CD8-positive, alpha-beta memory T cell (primary cell): ENCODE measurements at places on chromosomes 7 and 10.
A peak's percentile ranks its signal among the peaks of the same experiment; 100 is the strongest.

GRCh38 chr7:1240517-1241257 lies 8.0 kb downstream of the UNCX start:
- DNase-seq = no peak

DNA sequence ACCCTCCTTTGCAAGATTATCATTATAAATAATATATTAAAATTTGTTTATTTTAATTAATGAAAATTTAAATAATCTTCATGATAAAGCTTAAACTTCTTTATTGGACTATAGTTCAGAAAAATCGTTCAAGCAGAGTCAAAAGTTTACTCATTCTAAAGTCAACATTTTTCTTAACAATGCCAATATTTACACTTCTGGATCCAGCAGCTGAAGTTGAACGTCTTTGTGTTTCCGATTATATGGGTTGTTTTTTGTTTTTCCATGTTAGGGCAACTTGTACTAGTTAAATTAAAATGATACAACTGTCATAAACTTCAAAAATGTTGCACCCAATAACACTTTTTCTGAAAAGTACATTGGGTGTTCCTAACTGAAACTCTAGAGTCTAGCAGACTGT lies 43.8 kb downstream of the GRB10 start:
- no peak for DNase-seq

- DNase-seq = no peak
These were observed 1086.0 kb downstream of the SORCS3 start for GRCh38 chr10:105727131-105727530.

DNA sequence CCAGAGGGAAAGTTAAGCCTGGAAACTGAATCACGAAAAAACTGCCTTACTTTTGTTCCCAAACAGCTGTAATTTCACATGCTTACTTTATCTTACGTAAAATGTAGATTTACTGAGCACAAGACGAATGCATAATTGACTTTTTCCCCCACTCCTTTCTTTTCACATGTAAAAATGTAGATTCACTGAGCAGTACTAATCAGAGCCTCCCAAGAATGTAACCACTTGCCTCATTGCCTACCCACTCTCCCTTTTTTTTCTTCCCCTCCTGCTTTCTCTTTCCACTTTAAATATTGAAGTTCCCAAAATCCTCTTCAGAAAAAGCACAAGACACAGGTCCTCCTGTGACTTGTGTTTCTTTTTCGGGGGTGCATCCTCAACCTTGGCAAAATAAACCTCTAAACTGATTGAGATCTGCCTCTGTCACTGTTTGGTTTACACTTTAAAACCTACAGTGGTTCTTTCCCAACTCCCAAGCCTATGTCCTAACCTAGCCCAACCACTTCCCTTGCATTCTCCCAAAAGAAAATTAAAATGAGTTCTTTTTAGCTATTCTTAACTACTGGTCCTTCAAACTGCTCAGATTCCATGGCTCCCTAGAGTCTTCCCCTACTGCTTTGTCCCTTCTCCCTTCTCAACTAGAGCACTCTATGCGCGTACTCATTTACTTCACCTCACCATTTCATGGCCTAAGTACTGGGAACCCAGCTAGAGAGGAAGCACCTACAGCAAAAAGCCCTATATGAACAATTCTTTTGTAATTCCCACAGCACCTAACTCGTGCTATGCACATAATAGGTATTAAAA lies 236.6 kb upstream of the MKLN1 start:
- no peak for DNase-seq

DNA sequence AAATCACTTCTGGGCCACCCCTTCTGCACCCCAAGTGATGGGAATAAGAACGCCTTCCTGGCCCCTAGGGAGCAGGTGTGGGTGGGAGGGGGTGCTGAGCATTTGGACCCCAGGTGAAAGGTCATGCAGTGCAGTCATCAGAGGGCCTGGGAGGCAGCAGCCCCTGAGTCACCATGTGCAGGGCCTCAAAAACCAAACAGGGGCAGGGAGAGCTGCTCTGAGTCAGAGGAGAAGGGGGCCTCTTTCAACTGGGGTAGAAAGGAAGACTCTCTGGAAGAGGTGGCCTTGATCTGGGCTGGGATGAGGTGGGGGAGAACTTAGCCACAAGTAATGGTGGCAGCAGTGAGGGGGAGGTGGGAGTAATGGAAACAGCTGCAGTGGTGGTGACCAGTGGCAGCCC lies 164.3 kb downstream of the BUB3 start:
- no peak for DNase-seq

DNA sequence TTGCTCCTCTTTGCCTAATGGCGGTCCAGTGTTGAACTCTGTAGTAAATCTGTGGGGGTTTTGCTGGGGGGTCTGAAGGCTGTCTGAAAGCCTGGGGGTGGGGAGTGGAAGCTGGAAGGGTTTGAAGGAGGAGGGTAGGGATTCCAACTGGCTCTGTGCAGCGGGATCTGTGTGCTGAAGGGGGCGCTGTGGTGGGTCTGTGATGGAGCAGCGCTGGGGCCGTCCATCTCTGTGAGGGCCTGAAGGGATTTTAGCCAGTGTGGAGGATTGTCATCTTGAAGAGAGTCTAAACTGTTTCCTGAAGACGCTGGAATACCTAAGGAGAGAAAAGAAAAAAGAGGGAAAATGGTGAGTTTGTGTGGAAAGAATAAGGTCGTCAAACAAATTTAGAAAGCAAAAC lies 129.2 kb downstream of the STRA8 start:
- no peak for DNase-seq

- DNase-seq = no peak
These were observed 97.7 kb downstream of the HIBADH start for GRCh38 chr7:27564881-27565482.

DNA sequence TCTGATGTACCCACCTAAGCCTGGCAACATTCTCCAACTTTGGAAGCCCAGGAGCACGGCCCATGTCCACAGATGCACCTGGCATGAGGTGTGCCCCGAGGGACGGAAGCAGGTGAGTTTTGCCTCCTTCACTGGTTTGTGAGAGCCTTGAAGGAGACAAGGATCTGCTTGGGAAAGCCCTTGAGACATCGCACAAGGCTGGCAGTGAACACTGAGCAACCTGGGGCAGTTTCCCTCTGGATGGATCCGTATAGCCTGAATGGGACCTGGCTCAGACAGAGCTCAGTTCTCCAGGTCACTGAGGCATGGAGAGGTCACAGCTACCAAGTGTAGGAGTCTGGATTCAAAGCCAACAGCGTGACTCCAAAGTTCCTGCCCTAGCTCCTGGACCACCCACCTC lies 8.8 kb upstream of the NUPR2 start:
- no peak for DNase-seq

DNA sequence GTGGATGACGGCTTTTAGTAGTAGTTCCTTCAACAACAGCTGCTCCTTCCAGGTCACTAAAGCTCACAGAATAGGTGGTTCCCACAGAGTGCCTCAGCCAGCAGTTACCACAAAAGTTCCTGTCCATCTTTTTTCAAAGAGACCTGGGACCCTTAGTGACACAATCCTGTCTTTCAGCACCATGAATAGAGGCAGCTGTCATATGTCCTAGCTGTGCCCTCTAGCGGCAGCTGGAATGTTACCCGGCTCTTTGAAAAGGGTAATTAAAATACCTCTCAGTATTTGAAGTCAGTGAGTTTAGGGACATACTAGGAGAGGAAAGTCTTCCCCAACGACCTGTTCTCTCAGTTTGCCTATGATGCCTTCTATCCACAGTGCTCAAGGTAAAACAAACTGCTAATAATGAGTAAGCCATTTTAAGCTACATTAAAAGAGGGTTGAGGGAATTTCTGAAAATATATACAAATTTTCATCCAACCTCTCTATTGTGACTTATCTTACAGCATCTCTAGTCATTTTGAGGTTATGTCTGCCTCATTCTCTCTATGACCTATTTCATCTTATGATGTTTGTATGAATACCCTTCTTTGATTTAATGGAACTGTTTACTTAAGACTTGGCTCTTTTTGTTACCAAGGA lies 290.8 kb downstream of the NXPH1 start:
- DNase-seq = no peak

DNA sequence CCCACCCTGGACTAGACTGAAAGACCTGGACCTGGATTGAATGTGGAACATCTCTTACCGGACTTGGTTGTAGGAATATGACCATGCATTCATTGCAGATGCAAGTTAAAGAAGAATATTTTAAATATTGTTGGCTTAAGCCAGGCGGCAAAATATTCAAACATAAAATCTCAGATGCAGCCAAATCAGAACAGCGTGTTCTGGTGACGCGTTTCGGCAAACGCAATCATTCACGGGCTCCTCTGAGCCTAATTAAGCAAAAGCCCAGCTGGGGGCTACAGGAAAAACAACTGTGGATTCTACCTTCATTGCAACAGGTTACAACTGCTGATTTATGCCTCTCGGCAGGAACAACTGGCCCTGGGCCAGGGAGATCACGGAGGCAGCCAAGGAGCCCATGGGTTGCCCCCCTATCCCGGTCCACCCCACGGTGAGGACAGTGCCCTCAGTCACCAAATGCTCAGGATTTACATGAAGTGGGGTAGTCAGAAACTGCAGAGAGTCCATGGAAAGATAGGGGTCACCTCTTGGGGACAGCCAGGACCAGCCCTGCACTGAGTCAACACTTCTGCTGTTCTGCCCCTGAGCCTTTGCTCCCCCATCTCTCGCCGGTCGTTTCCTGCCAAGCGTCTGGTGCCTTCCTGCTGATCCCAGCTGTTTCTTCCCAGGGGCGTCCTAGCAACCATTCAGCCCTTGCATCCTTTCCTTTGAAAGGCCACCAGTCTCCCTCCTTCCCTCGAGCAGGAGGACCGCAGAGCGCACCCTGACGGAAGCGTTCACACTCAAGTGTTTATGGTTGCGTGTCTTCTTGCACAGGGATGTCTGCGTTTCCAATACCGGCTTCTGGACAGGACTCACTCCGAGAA lies 64.4 kb upstream of the SFMBT2 start:
- DNase-seq = no peak

- no peak for DNase-seq
These were observed 83.9 kb downstream of the CHN2 start for GRCh38 chr7:29278337-29279069.

DNA sequence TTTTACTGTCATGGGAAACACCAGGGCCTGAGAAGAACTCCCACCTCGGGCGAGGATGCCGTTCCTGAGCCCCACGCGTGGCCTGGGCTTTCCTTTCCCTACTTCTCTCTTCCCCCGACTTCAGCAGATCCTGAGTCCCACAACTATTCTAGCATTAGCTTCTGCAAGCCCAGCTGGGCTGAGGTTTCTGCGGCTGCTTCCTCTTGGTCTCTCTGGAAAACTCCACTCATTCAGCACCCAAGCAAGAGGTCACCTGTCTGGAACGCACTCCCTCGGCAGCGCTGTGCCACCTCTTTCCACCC lies 761 bp upstream of the DOCK1 start:
- no peak for DNase-seq

DNA sequence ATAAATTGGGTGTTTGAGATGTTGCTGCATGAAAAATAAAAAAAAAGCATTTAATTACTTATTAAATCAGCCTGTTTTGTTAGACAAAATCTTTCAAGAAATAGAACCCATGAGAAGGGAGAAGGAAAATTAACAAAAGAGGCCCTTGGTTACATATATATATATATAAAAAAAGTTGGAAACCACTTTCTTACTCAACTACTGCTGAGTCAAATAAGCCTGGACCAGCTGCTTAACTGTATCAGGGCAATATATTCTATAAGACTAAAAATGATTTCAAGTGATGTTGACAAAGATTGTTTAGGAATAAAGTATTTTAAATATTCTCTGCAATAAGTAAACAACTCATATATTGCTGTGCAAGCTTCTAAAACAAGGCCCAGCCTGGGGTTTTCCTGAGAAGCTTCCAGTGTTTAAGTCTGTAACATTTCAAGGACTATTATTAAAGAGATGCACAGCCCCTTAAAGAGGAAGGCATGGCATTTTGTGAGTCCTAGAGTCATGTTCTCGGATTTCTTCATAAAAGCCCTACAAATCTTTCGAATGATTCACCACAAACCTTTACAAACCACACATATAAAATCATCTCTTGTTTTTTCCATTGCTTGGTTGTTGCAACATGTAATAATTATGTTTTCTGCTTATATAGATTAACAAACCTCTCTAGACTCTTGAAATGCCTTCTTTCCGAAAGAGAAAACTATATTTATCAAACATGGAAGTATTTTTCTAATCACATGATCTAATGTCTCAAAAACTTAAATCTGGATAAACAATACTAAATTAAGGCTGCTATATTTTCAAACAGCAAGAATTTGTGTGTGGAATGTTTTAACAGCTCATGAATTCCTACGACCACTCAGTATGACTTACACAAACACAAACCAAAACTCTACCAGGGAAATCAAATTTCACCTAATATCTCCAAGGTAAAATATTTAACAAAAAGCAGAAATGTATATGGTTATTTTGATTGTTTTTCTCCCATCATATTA lies 14.3 kb downstream of the JAZF1 start:
- no peak for DNase-seq

DNA sequence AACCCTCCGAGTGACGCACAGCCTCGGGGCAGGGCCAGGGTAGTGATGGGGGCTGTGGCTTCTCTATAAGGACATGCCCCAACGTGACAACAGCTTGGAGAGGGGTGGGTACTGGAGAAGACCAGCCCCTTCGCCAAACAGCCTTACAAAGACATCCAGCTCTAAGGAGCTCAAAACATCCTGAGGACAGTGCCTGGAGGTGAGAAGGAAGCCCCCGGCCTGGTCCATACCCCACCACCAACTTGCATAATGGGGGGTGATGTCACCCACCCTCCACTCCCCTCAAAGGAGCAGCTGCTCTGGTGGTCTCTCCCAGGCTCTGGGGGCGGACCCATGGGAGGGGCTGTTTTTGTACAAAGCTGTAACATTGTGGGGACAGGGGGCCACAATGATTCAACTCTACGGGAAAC lies 15.1 kb downstream of the PRSS2 start:
- peak; percentile 56 for DNase-seq

GRCh38 chr10:28765641-28766040 lies 88.3 kb downstream of the BAMBI start:
- DNase-seq = no peak

GRCh38 chr10:2463316-2463715 lies 604.0 kb upstream of the PFKP start:
- DNase-seq = no peak

DNA sequence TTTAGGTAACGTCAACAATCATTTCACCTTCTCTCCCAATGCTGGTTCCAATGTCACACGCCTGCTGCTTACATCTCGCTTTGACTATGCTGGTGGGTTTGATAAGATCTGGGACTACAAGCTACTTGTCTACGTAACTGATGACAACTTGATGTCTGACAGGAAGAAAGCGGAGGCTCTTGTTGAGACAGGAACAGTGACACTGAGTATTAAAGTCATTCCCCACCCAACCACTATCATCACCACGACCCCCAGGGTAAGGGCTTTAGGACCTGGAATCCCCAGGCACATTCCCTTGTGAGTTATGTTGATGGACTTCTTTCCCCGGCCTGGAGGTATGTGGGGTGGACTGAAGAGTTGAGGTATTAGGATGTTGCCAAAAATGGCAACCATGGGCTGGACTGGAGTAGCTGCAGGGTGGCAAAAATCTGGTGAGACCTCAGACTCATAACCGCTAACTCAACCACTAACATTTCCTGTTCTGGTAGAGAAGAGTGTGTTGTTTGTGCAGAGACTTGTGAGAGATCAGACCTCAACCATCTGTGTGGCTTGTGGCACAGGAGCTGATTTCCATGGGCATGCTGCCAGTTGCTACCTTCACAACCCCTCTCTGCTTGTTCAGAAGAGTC lies 59.2 kb downstream of the CDHR3 start:
- peak; percentile 97 for DNase-seq

GRCh38 chr7:133428876-133429275 lies 176.0 kb downstream of the EXOC4 start:
- no peak for DNase-seq

- no peak for DNase-seq
These were observed 480 bp downstream of the VPS50 start for GRCh38 chr7:93232673-93233018.

GRCh38 chr7:47885309-47885986 lies 62.8 kb downstream of the PKD1L1 start:
- no peak for DNase-seq

- no peak for DNase-seq
These were observed 5.2 kb downstream of the DUSP5 start for GRCh38 chr10:110502851-110503301.
